ENCODE measurements at places on chromosomes 7 and 10. TPM values are rescaled to one million over a fixed set of nuclear protein-coding genes. Genes with fewer than 3 reads are reported as not detected.

DNA sequence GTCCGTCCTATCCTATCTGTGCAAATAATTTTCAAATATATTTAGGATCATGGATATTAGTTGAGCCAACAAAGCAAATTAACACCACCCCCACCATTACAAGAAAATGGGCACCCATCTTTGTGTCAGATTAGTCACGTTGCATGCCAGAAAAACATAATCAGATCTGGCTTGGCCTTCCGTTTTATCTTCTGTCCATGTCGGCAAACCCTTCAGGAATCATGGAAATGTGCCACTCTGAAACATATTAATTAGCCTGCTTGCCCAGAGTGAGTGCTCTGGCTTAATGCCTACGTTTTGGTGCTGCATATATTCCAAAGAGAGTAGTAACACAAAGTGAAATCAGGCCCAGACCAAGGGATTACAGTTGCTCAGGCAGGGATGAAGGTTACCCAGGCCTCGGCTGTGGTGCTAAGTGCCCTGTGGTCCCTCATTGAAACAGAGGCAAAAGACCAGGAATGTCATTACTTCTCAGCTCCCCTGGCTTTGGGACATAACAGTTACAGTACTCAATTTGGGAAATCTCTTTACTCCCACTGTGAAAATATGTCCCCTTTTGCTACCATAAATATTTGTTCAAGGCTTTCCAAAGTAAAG lies 154.0 kb upstream of the LSM8 start:
- no peak for DNase-seq

Gene APBB1IP
- total RNA-seq: 61.9 TPM

DNA sequence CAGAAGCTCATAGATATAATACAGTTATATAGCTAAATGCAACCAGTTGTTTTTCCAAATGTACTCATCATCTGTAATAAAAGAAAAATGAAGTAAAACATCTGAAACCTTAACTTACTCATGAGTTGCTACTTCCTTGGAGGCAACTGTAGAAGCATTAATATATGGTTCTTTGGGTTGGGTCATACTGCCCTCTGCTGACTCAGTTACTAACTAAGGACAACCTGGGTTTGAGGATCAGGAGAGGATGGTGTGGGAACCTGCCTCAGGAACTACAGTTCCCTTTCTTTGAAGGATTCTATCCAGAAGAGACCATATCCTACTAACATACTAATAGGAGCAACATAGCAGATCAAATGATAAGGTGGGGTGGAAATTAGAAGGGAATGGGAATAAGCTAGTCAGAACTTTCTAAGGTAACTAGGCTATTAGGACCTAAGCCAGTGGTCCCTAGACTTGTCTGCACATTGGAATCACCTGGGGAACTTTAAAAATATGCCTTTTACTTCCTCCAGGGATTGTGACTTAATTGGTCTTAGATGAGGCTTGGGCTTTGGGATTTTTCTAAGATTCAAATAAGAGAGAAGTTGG lies 20.7 kb downstream of the COX15 start:
- DNase-seq: peak; percentile 56

- no peak for DNase-seq
These were observed 283.7 kb downstream of the BMPER start for GRCh38 chr7:34189031-34189430.

- DNase-seq: no peak
These were observed 367.4 kb upstream of the C7orf33 start for GRCh38 chr7:148223160-148223559.

DNA sequence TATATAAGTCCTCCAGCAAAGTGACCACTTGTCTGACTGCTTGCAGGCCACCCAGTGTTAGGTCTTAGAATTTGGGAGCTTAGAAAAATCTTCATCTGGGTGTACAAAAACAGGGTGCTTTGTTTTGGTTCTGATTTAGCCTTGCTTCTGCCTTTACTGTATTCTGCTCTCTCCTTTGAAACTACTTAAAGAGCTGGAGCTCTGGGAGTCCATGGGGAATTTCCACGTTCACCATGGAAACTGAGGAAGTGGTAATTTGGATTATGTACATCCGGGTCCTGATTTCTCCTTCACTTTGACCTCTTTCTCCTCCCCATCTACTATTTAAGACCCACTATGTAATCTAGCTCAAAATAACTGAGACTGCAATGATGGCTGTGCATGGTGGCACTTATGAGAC lies 103.0 kb downstream of the JAZF1 start:
- no peak for DNase-seq

- DNase-seq: no peak
These were observed 34.0 kb upstream of the CD36 start for GRCh38 chr7:80604436-80604835.

DNA sequence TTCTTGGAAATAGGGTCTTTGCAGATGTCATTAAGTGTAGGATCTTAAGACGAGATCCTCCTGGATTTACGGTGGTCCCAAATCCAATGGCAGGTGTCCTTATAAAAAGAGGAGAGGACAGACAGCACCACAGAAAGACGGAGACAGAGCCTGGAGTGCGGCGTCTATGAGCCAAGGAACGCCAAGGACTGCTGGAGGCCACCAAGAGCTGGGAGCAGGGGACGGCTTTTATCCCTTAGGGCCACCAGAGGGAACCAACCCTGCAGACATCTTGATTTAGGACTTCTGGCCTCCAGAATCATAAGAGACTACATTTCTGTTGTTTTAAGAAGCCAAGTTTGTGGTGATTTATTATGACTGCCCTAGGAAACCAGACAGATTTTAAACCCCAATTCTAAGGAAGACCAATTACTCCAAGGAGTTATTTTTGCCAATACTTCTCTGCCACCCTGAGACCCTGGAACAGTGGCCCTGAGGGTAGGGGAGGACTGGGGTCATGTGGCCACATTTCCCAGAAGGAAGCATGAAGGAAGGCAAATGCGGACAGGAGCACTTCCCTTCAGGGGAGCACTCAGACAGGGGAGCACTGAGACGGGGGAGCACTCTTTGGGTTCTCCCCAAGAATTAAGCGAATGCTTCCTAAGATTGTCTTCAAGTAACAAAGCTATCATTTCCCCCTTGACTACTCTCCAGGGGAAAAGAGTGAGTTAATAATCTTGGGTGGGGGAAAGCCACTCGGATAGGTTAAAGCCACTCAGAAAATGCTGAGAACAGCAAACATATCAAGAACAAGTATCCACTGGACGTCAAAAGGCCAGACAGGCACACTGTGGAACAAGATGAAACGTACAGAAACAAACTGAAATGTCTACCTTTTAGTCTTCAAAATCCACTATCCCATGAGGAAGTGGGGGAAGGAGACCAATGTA lies 67.5 kb downstream of the CHST15 start:
- DNase-seq: peak; percentile 21

DNA sequence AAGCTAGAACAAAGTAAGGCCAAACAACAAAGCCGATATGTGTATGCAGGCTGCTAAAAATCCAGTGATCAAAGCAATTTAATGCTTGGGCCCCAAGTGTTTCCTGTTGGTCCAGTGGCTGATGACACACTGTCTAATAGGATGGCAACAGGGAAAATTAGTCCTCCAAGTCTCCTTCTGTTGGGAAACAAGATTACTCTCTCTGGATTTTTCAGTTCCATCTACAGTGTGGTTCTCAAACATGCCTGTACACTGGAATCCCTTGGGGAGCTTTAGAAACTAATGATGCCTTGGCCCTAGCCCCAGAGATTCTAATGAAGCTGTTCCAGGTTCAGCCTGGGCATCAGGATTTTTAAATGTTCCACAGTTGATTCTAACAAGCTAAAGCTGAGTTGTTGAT lies 198.7 kb downstream of the AHR start:
- DNase-seq: no peak

GRCh38 chr7:127819975-127820731 lies 168.2 kb downstream of the SND1 start:
- DNase-seq: no peak

Gene ITIH2
- not detected for total RNA-seq

DNA sequence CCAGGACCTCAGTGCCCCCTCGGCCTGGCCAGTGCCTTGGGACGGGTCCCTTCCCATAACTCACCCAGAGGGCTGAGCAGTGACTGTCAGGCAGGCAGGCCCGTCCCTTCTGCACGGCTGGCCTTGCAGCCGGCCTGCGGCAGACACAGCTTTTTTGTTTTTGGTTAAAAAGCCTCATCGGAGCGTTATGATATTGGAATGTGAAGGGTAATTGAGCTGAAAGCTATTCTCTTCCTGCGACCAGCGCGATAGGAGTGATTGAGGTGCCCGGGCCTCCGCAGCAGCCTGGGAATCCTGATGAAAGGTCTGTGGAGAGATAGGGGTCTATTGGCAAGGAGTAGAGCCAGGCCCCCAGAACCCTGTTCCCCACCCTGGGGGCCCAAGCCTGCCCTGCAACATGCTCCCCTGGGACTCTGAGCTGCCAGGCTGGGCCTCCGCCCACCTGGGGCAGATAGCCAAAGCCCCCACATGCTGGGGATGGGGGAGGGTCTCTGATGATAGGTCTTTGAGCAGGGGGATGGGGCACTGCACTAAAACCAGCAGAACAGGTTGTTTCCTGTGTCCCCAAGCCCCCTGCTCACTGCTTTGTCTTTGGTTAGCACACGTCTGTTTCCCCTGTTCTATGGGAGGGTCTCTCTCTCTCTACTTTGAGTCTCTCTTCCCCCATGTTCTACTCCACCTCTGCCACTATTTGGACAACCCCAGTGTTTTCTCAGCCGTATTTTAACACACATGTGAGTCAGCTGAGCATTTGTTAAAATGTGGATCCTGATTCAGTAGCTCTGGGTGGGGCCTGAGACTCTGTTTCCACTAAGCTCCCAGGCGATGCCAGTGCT lies 131.9 kb downstream of the CDH23 start:
- DNase-seq: no peak

GRCh38 chr10:29228562-29228961 lies 60.3 kb upstream of the LYZL1 start:
- no peak for DNase-seq

Measured in activated CD8-positive, alpha-beta T cell treated with anti-CD3 and anti-CD28 coated beads for 36 hours (primary cell).